HuH-7 (cell line): ENCODE measurements at places on chromosomes 5 and 9.

DNA sequence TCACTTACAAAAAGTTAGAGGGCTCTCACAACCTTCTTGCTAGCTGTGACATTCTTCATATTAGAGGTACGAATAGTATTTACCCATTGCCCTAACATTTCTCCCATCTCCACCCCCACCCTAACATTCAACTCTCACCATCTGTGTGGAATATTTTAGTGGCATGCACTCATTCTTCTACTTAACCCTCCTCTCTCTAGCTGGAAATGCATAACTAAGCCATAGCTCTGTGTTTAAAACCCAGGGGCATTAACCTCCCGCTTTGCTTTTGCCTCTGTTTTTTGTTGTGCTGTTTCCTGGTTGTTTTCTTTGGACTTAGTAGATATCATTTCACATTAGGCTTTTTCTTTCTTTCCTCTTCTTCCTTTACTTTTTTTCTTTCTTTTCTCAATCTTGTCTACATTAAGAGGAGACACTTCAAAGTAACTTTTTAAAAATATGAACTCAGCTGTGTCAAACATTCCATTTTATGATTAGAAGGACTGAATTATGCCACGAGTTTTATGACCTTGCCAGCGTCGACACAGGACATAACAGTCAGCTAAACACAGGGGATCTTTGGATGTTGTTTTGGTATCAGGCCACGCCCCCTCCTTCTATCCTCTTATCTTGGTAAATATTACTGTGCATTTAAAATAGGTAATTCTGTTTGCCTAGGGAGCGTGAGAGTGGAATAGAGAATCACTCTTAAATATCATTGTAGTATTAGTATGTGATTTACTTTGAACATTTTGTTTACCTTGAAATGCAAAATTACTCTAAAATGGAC lies 236.0 kb downstream of the CD180 start:
- DNase-seq = peak; percentile 8

DNA sequence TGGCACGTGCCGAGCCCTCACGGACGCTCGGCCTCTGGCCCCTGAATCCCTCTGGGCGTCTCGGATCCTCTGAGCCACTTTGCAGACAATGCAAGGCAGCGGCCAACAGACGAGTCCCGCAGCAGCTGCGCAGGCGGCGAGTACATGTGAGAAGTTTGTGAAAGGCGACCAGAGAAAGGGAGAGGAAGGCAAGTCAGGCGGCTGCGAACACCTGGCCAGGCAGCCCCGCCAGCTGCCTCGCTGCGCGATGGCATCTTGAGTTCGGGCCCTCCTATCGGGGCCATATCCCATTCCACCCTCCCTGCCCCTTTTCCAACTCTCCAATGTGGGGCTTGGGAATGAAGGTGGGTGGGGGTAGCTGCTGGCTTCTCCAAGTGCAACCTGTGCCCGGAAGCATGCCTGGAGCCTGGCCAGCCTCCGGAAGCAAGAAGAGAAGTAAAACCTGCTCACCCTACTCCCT lies 4.5 kb upstream of the POU4F3 start:
- DNase-seq = no peak

GRCh38 chr9:96302021-96302420 lies at the start of gene HSD17B3:
HSD17B3 (minus strand) TSS chr9:96302176; CDS start chr9:96302104, 72 bp downstream.
- no peak for DNase-seq

GRCh38 chr5:147554261-147554817 lies 44.5 kb upstream of the DPYSL3 start:
- no peak for DNase-seq

DNA sequence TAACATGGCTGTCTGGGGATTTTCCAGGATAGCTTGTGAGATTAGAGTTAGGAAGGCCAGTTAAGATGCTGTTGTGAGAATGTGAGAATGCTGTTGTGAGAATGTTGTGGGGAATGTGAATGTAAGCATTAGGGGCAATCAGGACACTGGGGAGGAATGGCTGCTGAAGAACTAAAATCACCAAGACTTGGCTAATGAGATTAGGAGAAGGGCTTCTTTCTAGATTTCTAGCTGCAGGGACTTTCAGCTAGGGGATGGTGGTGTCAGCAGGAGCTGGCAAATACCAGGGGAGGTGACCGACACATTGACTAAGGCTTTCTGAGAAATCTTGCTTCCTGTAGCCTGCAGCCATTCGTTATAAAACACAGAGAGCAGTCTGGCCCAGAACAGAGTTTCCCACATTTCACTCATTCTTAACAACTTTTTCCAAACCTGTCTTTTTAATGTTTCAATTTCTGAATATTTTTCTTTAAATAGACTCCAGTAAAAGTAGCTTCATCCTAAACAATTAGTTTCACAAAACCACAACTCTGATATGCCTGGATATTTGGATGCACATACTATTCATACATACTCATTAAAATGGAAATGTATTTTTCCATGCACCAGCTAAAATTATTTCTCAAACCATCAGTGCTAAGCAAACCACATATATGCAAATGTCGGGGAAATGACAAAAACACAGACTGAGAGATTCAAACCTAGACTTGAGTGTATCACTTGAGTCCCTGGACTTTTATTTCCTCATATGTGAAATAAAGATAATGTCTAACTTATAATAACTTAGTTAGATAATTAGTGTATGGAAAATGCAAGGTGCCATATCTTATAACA lies 89.3 kb upstream of the TNC start:
- no peak for DNase-seq
